ENCODE measurements at places on chromosomes 7 and 10.

GRCh38 chr10:88392222-88392621 lies 190.9 kb downstream of the RNLS start:
- no peak for DNase-seq

- no peak for DNase-seq
Observed at GRCh38 chr10:72785409-72785808, 93.5 kb downstream of the MCU start.

- no peak for DNase-seq
Observed at GRCh38 chr7:85474234-85474633, 287.4 kb upstream of the SEMA3D start.

DNA sequence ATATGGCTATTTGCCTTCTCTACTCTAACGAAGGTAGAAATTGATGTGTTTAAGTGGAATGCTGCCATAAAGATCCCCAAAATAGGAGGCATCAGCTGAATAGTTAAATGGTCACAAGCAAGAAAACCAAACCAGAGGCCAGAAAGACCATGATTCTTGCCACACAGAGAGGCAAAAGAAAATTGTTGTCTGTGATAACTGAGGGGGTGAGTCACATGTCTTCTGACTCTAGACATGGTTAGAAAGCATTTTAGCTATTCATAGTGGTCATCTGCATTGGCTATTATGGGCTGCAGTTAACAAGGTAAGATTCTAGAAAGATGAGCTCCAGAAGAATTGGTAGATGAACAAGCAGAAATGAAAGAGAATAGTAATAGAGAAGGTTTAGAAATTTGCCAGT lies 361.4 kb upstream of the NPSR1 start:
- DNase-seq = peak; percentile 48

DNA sequence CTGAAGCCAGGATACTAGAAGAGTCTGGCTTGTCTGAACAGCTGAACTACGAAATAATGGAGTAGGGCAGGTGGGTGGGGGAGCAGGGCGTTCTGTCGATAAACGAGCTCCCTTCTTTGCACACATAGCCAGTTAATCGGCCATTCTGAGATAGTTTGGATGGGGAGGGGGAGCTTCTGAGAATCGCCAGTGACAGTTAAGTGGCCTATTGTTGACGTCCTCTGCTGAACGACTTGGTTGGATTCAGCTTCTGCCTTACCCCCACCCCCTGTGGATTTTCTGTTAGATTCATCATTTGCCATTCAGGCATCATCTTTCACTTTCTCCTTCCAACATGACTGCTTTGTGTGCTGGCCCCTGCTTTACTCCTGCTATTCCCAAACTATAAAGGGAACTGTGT lies 520 bp downstream of the CPA5 start:
- no peak for DNase-seq

- no peak for DNase-seq
Observed at GRCh38 chr7:48176356-48176893, 5.2 kb downstream of the ABCA13 start.

DNA sequence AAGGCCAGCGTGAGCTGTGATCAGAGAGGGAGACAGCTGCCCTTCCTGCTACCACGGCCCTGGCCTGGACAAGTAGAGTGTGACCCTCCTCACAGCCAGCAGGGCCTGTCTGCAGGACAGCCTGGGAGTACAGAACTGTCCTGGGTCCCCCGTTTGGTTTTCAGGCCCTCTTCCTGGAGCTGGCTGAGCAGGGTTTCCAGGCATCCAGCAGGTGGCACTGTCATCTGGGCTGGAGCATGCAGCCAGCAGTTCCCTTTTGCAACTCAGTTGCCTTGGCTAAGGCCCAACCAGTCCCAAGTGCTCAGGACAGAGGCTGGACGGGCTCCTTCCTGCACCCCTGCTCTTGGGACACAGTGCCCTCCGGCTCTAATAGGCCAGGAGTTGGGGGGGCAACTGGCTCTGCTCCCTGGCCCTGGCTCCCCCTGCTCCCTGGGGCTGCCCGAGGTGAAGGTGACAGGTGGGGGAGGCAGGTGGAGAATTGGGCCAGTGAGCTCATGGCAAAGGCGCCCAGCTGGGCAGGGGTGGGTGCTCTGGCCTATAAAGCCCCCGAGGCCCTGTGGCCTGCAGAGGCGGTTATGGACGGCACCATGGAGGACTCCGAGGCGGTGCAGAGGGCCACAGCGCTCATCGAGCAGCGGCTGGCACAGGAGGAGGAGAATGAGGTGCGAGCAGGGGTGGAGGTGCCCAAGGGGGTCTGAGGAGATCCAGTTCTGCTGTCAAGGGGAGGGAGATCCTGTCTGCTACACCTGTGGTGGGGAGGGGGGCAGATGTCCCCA lies at the start of gene ANKRD2:
TSS of gene ANKRD2 (plus strand) at position 566 of the 776 bp plus-strand sequence. CDS start at position 576, 10 bp downstream.
- peak; percentile 85 for DNase-seq

DNA sequence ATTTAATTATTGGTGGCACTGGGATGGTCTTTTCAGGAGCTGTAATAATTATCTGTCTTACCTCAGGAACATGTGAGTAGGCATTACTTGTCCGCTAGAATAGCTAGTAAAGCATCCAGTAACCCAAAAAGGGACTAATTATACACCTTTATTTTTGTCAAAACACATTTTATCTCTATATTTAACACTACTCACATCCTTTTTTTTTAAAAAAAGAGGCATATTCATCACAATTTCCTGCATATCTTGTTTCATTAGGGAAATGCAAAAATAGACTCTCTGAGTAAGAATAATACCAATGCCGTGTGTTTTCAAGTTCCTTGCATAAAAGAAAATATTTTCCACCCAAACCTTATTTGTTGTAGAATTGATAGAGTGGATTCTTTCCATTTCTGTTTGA lies 99.5 kb downstream of the VTI1A start:
- no peak for DNase-seq

Measured in fibroblast of pulmonary artery (primary cell).